ENCODE measurements at places on chromosomes 12 and 14.

- no peak for DNase-seq
Observed at GRCh38 chr12:2924019-2924418, 33.3 kb downstream of the TULP3 start.

DNA sequence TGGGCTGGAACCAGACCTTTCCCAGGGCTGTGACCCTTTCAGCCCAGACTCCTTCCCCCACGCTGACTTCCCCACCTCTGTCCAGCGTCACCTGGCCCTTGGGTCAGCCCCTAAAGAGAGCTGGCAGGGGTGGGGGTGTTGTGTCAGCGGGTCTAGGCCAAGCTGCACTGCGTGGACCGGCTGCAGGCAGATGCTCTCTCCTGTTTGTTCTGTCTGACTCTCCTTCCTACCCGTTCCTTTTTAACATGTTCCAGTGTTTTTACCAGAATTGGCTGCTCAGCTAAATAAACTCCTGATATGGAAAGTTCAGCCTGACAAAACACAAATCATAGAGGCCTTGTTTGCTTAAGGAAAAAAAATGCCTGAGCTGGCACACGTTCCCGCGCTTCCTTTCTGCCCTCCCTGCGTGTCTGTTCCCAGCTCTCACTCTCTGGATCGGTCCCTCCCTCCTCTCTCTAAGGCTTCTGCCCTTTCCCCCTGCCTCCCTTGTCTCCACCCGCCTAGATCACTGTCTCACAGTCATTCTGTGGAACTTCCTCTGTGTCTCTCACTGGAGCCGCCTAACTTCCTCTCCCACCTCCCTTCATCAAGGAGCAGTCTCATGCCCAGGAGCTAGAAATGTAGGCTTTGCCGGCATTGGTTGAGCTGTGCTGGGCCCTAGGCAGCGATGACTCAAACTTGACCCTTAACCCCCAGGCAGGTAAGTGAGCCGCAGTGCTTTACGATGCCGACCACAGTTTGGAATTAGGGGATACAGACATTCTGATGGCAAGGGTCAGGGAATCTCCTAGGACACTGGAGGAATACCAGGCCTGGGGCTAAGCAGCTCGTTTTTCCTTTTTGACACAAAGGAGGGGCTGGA lies 15.5 kb upstream of the MLXIP start:
- DNase-seq, result peak; percentile 74

DNA sequence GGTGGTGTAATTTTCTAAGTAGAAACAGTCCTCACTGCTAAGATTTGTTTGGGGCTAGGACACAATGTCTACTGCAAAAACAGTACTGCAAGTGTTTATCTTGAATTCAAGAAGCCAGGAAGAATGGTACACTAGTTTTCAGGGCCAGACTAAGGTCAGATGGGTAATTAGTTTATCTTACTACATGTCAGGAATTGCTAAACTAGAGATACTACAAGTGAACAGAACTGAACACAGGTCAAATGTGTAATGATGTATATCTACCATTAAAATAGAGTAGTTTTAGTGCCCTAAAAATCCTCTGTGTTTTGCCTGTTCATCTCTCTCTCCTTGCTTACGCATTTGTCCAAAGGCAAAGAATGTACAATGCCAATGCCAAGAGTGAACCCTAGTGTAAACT lies 2.3 kb upstream of the RPL41 start:
- DNase-seq, result no peak

DNA sequence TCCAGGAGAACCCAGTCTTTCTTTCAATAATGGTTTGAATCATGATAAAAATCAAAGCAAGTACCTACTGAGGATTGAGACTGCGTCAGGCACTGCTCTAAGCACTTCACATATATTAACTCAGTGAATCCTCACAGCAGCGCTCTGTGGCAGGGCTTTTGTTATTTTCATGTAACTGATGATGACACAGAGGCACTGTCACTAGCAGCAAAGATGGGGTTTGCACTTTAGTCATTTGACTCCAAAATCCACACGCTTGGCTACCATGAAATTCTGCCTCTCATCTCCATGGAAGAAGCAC lies 98.8 kb upstream of the GSC start:
- DNase-seq, result no peak

GRCh38 chr12:131133015-131133905 lies 179.6 kb downstream of the ADGRD1 start:
- DNase-seq, result no peak

DNA sequence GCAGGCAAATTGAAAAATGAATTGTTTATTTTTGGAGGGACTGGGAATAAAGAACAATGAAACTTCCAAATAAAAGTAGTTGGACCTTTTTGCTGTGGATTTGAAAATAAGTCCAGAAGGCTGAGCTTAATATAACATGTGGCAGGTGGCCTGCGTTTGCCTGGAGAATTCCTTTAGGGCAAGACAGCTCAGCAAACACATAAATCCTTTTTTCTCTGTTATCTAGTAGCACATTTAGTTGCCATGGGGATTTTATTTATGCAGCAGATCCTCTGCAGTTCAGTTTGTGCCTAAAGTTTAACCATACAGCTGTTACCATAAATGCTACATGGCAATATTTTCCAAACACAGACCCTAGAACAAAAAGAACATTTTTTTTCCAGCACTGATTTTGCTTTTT lies 180.0 kb downstream of the NPAS3 start:
- no peak for DNase-seq

DNA sequence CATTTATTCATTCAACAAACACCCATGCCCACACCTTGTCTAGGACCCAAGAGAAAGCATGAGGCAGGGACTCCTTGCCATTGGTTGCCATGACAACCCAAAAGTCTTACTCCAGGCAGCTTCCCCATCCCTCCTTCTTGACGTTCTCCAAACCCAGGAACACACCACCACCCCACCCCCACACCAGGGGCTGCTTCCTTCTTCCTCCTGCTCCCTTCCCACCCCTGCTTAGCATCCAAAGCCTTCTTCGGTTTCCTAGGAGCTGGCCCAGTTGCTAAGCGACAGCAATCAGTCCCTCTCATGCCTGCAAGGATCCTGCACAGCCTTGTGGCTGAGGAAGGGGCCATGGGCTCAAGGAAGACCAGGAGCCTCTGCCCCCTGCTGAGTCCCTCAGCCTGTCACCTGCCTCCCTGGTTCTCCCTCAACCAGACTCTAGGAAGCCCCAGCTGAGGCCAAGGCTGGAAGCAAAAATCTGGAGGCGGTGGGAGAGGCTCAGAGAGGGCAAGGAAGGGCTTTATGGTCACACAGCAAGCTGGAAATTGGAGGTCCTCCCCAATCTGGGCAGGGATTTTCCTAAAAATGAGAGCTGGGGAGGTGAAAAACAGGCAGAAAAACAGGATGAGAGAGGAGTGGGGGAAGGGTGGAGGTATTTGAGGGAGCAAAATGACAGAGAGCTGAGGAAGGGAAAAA lies 15.4 kb downstream of the RASAL1 start:
- no peak for DNase-seq

DNA sequence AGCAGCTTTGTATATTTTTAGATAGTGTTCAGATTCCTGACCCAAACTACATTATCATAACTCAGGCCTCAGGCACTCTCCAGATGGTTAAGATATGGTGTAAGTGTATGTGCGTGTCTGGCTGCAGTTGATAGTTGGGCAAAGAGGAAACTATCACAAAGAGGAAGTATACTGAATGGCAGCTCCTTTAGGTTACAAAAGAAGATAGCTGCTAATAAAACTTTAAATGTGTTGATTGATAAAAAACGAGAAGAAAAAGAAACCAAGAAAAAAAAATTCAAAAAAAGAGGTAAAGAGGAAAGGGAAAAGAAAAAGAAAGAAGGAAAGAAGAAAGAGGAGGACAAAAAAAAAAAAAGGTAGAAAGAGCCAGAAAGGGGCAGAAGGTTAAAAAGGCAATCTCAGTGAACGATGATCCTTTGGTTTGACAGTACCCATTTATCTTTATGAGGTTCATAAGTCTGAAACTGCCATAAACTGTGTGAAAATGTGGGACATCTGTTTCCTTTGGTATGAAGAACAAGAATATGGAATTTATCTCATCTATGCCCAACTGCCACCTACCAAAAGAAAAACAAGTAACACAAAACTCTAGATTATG lies 42.2 kb downstream of the TAOK3 start:
- DNase-seq, result peak; percentile 34

GRCh38 chr12:122395319-122395718 lies 27.1 kb downstream of the CLIP1 start:
- no peak for DNase-seq

GRCh38 chr14:78701246-78701645 lies 531.1 kb downstream of the NRXN3 start:
- DNase-seq, result no peak

DNA sequence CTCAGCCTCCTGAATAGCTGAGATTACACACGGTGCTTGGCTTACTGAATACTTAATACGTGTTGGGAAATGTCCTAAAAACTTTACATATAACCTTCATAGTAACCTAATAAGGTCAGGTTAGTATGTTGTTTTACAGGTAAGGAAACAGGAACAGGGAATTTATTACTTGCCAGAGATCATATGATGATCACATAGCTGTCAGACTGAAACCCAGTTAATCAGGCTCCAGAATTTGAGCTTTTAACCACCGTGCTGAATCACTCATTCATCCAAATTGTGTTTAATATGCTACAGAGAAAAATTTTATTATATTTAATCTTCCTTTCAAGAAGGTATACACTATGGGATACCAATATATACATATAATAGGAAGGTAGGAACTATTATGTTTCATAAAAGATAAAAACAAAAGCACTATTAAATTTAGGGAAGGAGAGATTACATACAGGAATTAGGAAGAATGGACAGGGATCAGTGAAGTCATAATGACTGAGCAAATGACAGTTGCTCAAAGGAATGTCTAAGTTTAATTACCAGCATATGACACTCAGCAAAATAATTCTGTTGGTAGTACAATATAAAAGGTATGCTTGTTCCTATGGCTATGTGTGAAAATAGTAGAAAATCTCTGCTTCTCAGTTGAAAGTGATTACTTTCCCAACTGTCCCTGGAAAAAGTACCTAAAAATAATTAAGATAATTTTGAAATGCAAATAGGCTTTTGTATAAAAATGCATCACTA lies 59.3 kb downstream of the HEATR5A start:
- no peak for DNase-seq

DNA sequence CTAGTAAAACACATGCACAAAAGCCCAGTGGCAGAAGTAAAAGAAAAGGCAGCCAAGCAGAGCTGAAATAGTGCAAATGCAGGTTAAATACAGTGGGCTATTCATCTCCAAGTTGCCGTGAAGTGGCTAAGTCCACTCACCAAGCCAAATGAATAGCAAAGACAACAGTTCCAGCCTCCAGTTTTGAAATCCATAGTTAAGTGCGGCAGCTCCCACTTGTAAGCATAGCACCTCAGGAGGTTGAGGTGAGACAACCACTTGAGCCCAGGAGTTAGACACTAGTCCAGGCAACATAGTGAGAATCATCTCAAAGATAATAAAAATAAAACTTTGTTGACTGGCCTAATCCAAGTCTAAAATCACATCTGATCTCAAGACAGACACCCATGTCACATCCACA lies 9.8 kb upstream of the PHLDA1 start:
- DNase-seq, result no peak

- DNase-seq, result no peak
Observed at GRCh38 chr12:12897302-12897701, 5.9 kb downstream of the GPRC5A start.

GRCh38 chr14:49865431-49865859 lies 12.9 kb upstream of the NEMF start:
- DNase-seq, result peak; percentile 78

DNA sequence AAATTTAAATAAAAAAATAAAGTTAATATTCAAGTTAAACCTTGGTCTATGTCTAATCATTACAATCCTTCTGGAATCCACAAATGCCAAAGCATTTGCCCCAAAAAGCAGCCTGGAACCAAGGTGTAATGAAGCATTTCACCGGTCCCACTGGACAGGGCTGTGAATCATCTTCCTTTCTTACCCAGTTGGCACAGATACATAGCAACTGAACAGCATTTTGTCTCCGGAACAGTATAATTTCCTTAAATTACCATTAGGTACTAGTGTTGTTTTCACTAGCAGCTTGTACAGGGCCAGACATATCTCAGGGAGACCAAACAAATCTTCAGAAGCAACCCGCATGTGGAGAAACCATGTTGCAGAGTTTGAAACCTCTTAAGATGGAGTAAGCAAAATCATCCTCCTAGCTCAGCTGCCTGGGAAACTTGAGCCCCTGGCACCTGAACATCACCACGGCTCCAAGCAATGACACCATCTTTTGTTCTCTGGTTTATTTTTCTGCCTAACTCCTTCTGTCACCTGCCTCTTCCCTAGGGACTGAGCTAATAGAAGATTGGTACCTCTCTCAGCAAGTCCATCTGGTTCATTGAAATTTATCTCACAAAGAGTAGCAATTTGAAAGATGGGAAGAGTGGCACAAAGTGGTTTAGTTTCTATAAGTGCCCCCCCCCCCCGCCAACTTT lies 17.9 kb upstream of the MDM1 start:
- no peak for DNase-seq
